ENCODE measurements at places on chromosomes 7 and 10.

DNA sequence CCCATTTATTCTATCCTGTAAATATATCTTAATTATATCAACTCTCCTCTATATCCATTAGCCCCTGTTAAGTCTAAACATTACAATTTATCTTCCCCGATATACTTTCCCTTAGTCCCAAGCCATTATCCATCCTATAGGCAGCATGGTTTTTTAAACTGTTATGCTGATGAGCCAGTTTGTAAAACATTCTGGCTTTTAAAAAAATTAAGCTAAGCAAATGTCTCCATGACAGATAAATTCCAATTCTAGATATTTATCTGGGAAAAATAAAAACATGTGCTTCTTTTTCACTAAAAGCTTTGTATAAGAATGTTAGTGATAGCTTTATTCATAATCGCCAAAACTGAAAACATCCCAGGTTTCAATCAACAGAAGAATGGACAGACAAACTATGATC lies 183.2 kb upstream of the GNAI1 start:
- DNase-seq, result no peak

DNA sequence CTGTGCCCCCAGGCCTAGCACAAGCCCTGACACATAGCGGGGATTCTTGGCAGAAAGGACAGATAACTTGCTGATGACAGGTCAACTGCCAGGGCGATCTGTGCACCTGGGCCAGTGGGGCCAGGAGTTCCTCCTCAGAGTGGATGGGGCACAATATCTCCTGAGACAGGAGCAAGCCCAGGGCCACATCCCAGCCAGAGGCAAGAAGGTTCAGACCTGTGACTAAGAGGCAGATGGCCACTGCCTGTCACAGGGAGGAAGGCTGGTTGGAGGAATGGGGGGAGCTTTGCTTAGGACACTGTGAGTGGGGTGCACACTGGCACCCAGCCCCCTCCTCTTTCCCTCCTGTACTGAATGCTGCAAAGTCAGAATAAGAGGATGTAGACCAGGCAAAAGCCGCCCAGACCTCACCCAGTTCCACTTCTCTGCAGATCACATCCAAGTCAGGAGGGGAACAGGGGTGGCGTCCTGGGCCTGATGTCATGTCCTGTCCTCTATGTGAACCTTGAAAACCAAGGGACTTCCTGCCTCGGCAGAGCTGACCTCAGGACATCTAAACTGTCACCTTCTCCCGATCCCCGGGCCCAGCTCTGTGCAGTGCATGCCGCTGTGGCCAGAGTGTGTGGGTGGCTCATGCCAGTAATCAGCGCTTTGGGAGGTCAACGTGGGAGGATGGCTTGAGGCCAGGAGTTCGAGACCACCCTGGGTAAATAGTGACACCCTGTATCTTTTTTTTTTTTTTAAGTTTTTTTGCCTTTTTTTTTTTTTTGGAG lies 1.3 kb downstream of the GUSB start:
- no peak for DNase-seq

DNA sequence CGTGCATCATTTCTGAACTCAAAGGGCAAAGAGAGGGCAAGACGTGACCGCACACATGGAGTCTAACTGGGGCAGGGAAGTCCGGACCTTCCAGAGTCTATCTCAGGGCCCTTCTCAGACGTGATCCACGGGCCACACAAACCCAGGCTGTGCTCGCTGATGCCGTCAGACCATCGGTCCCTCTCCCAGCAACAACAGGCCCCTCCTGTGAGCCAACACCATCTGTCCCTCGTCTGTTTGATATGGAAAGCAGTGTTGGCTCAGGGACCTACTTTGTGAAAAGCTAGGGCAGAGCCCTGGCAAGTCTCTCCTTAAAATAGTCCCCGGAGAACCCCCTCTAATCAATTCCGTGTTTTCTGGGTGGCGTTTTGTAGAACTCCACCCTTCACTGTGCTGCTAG lies 208.8 kb downstream of the TCERG1L start:
- DNase-seq, result no peak

DNA sequence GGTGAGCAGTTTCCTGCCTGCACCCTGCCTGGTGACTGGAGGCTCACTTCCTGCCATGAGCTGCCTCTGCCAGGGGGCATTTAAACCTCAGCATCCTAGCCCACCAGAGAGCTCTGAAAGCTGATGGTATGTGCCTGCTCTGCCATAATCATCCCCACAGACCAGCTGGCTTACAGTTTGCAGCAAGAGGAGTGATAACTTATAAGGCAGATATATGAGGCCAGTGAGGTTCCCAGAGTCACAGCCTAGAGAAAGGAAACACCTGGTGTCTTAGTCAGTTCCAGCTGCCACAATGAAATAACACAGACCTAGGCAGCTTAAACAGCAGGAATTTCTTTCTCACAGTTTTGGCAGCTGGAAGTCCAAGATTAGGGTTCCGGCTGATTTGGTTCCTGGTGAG lies 232.0 kb downstream of the PAXIP1 start:
- DNase-seq, result no peak

- DNase-seq, result peak; percentile 52
These were observed 51.2 kb downstream of the PDK4 start for GRCh38 chr7:95545007-95545615.
